ENCODE measurements at places on chromosomes 1 and 21. TPM values are rescaled to one million over a fixed set of nuclear protein-coding genes. Genes with fewer than 3 reads are reported as not detected.

SYTL1 gene
- total RNA-seq: 0.18 TPM

AQP10 gene
- total RNA-seq: not detected

FGGY gene
- total RNA-seq: 15.1 TPM

GRCh38 chr1:21349693-21350092 is 59.4 kb upstream of the ECE1 start:
- no peaks in the 10 kb centered on the region for H3K4me1 ChIP-seq
- H3K27me3 ChIP-seq: no peaks in the 10 kb centered on the region
- no peak overlapping the region for H3K4me3 ChIP-seq

DNA sequence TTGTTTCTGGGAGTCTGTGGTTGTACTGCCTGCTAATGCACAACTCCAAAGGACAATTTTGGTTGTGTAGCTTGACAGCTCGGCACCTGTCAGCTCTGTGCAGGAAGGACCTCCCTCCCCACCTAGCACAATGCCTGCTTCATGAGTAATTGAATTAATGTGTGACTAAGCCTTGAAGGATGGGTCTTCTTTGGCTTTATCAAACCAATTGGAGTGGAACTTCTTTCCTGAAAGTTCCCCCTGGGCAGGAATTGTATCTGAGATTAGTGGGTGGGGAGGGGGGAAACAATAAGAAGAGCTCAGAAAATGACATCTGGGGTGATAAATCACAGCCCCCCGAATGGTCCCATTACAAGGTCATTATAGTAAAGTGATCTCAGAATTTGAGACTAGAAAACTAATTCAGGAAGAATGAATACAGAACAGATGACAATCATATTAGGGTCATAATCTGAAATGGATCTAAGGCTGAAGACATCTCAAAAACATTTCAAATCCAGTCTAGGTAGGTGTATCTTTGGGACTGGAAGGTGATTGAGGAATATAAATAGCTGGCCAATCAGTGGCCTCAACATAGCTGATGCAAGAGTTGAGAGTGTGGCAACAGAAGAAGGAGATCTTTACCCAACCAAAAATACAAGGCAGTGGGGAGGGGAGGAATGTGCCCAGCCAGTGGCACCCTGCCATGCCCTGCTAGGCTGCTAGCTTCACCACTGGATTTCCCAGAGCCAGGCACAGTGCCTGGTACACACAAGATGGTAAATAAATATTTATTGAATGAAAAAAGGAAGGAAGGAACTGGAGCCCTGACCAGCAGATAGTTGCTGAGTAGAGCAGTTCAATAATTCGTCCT is 10.1 kb upstream of the SESN2 start:
- peaks cover 6% of the 10 kb centered on the region for H3K36me3 ChIP-seq
- DNase-seq: peak; percentile 53
- peak overlapping the region; percentile 76 for H3K4me3 ChIP-seq
- peak overlapping the region; percentile 79 for H3K27ac ChIP-seq
- H3K27me3 ChIP-seq: peaks cover 2% of the 10 kb centered on the region

DNA sequence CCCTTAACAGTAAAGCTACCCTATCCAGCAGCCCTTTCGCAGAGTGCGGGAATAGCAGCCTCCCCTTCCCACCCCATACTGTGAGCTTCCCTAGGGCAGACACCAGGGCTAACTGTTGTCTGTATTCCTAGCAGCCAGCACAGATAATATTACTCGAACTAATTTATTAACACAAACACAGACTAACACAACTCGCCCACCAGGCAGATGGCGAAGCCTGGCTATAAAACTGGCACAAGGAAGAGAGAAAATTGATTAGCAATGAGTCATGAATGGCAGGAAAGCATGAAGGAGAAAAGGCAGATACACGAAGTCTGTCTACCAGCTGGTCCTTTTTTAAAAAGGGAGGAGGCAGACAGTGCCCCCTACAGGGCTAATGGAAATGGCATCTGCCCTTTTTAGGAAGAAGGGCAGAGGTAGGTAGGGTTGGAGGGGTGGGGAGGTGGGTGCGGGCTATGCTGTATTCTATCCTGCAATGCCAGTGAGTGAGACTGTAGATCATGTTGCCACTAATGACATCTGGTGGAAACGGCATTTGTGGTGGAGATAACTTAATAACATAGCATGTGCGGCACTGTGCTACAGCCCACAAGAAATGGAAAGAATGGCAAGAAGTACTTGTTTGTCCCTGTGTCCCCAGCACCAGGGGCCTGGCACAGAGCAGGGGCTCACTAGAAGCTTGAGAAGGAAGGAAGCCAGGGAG is 30.6 kb upstream of the CTPS1 start:
- peaks cover 39% of the 10 kb centered on the region for H3K4me1 ChIP-seq
- H3K27ac ChIP-seq: peak overlapping the region; percentile 34
- DNase-seq: peak; percentile 63
- H3K27me3 ChIP-seq: peaks cover 1% of the 10 kb centered on the region
- peaks cover 10% of the 10 kb centered on the region for H3K36me3 ChIP-seq
- peak overlapping the region; percentile 35 for H3K4me3 ChIP-seq

DNA sequence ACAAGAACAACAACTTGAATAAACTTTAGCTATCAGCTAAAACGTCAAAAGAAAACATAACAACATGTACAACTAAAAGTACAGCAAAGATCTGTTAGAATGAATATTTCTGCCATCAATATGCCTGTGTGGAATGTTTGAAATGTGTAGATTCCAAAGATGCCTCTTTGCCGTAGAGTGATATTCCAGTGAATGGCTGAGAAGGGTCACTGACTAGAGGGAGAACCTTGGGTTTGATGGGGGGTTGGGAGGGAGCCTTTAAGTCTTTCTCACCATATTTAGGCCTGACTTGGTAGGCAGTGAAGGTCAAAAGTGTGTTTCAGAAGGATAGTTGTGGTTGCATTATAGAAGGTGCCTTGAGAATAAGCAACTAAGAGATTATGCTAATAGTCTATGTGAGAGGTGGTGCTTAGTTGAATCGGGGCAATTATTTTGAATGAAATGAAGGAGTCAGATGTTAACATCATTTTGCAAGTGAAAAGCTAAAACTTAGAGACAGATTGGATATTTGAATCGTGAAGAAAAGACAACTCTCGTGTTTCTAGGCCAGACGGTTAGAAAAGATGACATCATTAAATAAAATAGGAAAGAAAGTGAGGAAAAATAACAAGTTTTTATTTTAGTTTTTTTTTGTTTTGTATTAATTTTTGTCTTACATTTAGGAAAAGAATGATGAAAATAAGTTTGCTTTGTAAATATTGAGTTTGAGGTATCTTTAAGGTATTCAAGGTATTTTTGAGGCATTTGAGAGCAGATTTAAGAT is 53.8 kb downstream of the PLA2G4A start:
- H3K27me3 ChIP-seq: no peaks in the 10 kb centered on the region
- no peak overlapping the region for H3K4me3 ChIP-seq
- no peaks in the 10 kb centered on the region for H3K36me3 ChIP-seq
- no peak for DNase-seq
- H3K4me1 ChIP-seq: no peaks in the 10 kb centered on the region
- no peak overlapping the region for H3K27ac ChIP-seq

DNA sequence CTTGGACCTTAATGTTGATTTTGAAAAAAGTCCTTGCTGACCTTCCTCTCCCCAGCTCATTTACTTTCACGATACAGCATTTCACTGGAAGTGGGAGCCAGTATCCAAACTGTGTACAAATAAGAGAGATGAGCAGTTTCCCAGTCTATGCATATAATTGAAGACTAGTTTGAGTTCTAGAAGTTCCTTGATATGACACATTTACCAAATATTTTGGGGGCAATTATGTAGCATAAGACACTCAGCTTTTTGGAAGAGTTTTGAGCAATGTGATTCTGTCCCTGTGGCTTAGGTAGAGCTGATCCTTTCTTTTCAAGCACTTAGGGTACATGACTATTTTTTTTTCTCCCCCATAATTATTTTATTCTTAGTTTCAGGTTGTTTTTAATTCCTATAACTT is 26.4 kb downstream of the GIPC2 start:
- no peaks in the 10 kb centered on the region for H3K27me3 ChIP-seq
- peak; percentile 32 for DNase-seq
- no peaks in the 10 kb centered on the region for H3K36me3 ChIP-seq
- peak overlapping the region; percentile 78 for H3K27ac ChIP-seq
- peak overlapping the region; percentile 33 for H3K4me3 ChIP-seq

- peaks cover 2% of the 10 kb centered on the region for H3K27me3 ChIP-seq
- no peaks in the 10 kb centered on the region for H3K4me1 ChIP-seq
- no peak overlapping the region for H3K4me3 ChIP-seq
- H3K27ac ChIP-seq: no peak overlapping the region
Measured at GRCh38 chr1:118827636-118828035, 160.5 kb downstream of the TBX15 start.

DNA sequence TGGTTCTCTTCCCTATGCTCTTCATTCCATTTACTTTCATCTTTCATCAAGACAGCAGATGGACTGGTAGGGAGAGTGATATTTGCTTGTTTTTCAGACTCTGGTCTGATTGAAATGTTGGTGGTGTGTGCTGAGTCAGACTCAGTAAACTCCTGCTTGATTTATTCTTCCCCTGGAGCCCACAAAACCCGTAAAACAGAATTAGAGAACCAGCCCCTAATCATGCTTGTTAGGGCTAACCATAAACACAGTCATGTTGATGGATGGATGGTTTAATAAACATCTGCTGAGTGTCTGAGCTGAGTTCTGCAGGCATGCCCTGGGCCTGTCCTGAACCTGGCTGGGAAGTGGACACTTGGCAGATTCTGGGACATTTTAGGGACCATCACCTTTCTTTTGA is 24.8 kb downstream of the NOS1AP start:
- DNase-seq: no peak
- peaks cover 1% of the 10 kb centered on the region for H3K27me3 ChIP-seq
- H3K4me1 ChIP-seq: no peaks in the 10 kb centered on the region
- no peaks in the 10 kb centered on the region for H3K36me3 ChIP-seq
- H3K27ac ChIP-seq: no peak overlapping the region
